ENCODE measurements at places on chromosomes 16 and 17. TPM values are rescaled to one million over a fixed set of nuclear protein-coding genes. Genes with fewer than 3 reads are reported as not detected.

Gene MYH1
- not detected for total RNA-seq

Gene MYO15B
- total RNA-seq, result 113 TPM

Gene G6PC1
- not detected for total RNA-seq

DNA sequence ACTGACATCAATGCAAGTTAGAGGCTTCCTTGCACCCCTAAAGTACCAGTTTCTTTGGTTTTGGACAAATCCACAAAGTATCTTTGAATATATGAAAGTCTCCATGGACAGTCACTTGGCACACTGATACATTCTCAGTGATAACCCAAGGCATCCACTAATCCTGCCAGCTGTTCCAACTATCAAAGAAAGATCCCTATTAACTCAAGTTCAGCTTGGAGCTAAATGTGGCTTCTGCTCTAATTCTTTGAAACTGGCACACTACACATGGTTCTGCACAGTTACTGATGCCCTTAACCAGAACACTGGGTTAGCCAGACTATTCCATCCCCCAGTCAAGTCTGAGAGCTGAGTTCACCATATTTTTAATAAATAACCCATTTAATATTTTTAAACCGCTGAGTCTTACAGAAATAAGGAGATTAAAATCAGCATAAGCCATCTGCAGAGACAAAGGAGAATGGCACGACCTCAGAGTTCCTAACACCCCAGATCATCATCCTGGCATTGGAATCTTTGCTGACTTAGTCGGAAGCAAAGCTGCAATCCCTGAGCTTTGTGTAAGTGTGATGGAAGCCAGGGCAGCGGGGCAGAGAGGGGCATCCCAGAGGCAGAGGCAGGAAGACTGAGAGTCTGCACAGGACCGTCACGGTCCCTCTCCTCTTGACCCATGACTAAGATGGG lies 6.3 kb downstream of the CACNG1 start:
- no peak for DNase-seq

DNA sequence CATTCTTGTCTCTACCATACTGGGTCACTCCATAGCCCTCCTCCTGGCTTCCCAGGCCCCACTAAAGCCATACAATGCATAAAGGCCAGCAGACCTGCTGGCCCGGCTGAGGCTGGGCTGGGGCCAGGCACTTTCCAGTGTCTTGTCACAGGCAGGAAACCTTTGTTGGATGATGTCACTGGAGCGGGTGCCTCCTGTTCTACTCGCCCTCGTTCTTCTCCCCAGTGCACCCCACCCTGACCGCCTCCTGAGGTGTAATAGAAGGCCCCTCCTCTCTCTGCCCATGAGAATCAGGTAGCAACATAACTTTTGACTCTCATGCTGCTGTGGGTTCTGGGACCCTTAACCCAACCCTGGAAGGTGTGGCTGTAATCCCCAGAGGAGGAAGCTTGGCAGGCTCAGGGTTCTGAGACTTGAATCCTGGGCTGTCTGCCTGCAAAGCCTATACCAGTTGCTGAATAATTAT lies 54.2 kb upstream of the IL34 start:
- peak; percentile 82 for DNase-seq

Gene SULT1A1
- 29.8 TPM for total RNA-seq

DNA sequence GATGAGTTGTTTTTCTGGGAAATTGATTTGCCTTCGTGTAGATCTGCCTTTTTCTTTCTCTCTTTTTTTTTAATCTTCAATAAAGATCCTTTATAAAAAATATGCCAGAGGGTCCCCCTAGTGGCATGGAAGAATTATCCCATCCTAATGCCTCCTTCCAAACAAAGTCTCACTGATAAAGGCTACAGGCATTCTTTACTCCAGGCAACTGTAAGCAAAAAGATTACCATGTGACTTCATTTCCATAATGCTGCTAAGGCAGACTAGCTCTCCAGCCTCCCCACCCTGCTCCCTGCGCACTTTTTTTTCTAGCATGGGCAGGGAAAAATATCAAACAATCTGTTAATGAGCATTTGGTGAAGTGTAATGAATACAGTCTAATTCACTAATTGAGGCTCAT lies 220.2 kb upstream of the CDH8 start:
- DNase-seq, result no peak

DNA sequence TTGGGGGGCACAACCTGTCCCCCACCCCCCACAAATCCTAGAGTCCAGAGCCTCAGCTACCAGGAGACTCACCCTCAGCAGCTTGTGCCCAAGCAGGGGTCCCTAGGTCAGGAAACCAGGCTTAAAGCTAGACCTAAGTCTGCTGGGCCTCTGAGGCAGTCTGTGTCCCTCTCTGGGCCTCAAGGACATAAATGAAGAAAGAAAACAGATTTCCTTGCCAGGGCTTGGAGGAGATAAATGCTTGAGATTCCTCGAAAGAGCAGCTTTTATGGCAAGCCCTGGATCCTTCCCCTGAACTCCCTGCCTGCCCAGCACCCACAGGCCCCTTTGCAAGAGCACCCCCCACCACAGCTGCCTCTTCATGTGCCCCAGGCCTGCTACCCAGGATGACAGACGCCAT lies 3.3 kb downstream of the SRCIN1 start:
- DNase-seq, result no peak

- no peak for DNase-seq
Measured at GRCh38 chr17:7238420-7239090, 702 bp downstream of the PHF23 start.

- no peak for DNase-seq
Measured at GRCh38 chr17:72416054-72416675, 295.3 kb downstream of the SOX9 start.

Gene SPATA22
- 1.4 TPM for total RNA-seq

Gene CES5A
- total RNA-seq, result not detected

GRCh38 chr17:549177-550040 lies 165.2 kb downstream of the VPS53 start:
- DNase-seq, result no peak

Gene SUPT4H1
- 38.4 TPM for total RNA-seq

GRCh38 chr16:48393485-48394354 lies 8.5 kb upstream of the SIAH1 start:
- DNase-seq, result no peak

DNA sequence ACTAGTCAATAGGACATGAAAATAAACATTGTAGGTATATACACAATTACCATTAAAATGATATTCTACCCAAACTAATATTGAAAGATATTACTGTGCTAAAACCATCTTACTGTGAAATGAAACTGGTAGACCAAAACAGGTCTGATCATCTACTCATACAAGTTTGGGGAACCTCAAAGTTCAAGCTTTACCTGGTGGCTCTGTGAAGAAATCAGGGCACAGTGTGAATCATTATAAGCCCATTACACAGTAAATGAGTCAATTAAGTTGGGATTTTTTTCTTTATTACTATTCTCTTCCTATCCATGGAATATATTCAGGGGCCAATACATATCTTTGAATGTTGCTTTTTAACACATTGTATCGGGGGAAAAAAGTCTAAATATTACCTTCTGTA lies 57.1 kb downstream of the HELZ start:
- no peak for DNase-seq

Gene MAPT
- 3.9 TPM for total RNA-seq

DNA sequence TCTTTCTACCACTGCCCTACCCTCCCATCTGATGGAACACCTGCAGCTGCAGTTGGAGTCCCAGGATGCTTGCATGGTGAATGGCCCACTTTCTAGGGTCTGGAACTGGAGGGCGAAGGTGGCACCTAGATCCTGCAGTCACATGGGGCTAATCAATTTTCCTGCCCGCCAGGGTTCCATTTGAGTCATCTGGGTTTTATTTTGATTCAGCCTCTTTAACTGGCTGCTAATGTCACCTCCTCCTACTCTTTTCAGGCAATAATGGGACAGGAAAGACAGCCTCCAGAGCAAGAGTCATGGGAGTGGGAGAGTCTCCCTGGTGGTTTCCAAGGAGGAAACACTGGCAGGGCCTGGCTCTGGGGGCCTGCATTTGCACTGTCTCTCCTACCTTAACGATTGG lies 3.8 kb upstream of the TBKBP1 start:
- no peak for DNase-seq

DNA sequence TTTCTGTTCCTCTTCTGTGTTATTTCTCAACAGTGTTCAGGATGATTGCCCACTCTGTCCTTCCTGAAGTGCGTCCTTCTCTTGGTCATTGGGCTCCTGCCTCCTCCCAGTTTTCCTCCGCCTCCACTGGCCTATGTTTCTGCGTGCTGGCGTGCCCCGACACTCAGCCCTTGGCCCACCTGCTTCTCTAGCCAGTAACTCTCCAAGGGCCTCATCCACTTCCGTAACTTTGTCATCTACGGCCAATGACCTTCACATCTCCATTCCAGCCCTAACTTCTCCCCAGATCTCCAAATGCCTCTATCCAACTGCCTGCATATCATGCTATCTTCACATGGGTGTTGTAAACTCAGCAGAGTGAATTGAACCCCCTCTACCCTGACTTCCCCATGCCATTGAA lies 39.6 kb upstream of the RPL38 start:
- no peak for DNase-seq

Data from aorta (tissue), 5 donors.